ENCODE measurements at places on chromosomes 5 and 9.

GRCh38 chr5:83145241-83145640 lies 67.9 kb downstream of the XRCC4 start:
- no peak for DNase-seq

- no peak for DNase-seq
Observed at GRCh38 chr5:164336906-164337305, 831.5 kb downstream of the MAT2B start.

- no peak for DNase-seq
Observed at GRCh38 chr9:96644137-96644536, 11.0 kb downstream of the PRXL2C start.

- no peak for DNase-seq
Observed at GRCh38 chr9:81118416-81118815, 570.9 kb downstream of the TLE1 start.

GRCh38 chr9:3517377-3518048 lies 8.3 kb downstream of the RFX3 start:
- no peak for DNase-seq

DNA sequence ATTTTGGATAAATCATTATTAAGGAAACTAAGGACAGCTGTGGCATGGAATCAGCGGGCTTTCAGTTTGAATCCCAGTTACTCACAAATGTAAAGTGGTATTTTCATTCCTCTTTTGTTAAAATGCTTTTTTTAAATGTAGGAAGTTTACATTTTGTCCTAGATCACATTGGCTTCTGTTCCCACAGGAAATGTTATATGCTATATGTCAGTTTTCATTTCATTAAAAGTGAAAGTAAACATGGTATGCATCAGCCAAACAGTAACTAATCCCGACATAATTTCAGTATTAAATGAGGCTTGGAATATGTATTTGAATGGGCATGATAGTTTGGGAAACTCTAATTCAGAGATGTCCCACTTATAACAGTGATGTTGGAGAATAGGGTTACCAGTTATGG lies 18.6 kb upstream of the SMIM15 start:
- DNase-seq: no peak

- no peak for DNase-seq
Observed at GRCh38 chr9:72494051-72494450, 27.4 kb upstream of the TMC1 start.

GRCh38 chr9:121655231-121655755 lies 3.9 kb downstream of the DAB2IP start:
- no peak for DNase-seq

DNA sequence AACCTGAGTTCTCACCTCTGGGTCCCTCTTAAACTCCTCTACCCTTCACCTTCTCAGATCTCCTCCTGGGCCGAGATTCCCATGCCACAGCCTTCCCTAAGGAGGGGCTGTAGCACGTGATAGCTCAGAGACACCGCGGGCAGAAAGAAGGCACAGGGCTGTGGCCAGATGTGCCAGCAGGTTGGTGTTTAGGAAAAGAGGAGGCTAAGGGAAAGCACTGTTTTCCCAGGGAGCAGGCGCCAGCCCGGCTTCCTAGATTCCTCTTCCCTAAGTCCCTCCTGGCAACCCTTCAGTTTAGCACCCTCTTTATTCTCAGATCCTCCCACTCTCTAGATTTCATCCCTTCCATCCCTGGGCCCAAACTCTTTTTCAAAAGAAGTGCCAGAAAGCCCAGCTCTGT lies 59.4 kb upstream of the CCNG1 start:
- no peak for DNase-seq

GRCh38 chr9:847505-847904 lies 6.0 kb downstream of the DMRT1 start:
- no peak for DNase-seq

DNA sequence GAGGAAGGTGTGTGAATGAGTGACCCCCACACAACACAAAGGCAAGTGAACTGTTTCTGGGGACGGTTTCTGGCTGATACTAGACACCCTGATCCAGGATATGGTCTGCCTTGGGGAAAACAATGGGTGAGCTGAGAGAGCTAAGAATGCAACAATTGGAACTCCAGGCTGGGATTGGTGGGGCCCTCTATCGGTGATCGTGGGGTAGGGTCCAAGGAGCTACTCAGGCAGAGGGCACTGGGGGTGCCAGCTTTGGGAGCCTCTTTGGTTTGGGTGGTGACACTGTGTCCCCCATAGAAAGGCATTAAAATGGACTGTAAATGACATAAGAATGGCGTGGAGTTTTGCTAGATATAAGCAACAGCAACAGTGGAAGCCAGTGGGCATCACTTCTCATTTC lies 439.1 kb downstream of the DMAC1 start:
- DNase-seq: no peak

GRCh38 chr5:65481635-65482295 lies at the start of gene ADAMTS6:
ADAMTS6 (minus strand) TSS chr5:65481920; CDS start chr5:65473673, 8,247 bp downstream.
- DNase-seq: peak; percentile 71

- DNase-seq: no peak
Observed at GRCh38 chr9:21995666-21996398, 1.2 kb downstream of the CDKN2B-AS1 start.

DNA sequence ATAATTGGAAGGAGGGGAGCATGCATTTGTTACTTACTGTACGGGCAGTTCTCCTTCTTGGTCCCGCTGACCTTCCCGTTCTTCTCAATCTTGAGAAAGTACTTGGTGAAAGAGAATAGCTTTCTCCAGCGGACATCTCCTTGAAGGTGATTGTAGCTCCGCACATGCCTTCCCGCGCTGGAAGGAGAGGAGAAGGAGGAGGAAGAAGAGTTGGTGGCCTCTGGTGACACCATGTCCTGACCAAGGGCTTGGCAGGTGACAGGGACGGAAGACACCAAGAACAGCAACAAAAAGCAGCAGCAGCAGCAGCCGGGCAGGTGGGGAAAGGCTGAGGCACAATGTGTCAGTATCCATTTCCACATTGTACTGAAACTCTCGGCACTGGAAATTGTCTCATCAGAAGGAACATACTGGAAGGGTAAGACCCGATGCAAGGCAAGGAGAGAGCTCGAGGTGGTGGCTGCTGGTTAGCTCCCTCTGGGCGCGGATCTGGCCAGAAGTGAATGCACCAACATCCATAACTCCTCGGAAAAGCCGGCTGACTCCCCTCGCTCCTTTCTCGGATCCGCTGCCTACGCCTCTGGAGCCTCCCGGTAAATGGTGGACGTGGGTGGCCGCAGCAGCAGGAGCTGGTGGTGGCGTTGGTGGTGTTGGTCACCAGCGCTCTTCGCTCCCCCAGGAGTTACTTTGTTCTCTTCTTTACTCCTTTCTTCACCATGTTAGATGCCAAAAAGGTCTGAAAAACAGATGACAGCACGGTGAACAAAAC lies 715 bp downstream of the FGF10 start:
- no peak for DNase-seq

GRCh38 chr9:19020886-19021455 lies 12.0 kb downstream of the SAXO1 start:
- no peak for DNase-seq

DNA sequence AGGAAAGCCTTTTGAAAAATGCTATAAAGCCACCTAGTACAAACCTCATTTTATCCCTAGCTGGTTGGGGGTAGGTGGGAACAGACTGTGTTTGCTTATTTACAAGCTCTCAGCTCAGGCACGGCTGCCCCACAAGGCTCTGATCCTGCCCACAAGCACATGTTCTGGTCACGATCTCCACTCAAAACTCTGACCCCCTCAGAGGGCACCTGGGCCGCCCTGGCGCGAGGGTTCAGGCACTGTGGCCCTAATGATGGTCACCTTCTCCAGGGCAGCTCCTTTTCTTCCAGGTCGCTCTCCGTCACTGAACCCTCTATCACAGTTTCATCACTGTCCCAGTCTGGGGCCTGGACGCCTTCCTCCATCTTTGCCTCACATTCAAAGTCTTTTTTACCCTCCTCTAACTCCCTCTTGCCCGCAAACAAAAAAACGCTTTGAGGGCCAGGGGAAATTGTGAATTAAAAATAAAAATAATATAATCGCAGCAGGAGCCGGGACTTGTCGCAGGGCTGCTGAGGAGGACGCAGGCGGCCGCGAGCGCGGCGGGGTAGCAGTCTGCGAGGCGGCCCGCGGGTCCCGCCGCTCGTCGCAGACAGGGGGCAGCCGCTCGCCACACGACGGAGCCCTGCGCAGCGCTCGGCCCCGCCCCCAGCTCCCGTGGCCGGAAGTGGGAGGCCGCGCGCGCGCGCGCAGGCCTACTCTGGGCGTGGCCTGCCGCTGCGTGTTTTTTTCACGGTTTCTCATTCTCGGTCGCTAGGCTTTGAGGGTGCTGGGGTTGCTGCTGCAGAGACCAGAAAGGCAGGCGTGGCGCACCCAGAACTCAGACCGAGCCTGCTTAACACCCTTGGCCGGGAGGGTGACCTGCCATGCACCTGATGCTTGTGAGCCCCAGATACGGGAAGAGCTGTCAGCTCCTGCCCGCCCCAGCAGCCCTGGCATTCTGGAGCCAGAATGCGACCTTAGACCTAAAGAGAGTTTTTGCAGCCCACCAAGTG lies at the start of gene ANKRD31:
Gene ANKRD31 (minus strand): TSS at position 557 of the 995 bp plus-strand sequence. CDS start 192 bp downstream, at position 365.
- DNase-seq: peak; percentile 91

DNA sequence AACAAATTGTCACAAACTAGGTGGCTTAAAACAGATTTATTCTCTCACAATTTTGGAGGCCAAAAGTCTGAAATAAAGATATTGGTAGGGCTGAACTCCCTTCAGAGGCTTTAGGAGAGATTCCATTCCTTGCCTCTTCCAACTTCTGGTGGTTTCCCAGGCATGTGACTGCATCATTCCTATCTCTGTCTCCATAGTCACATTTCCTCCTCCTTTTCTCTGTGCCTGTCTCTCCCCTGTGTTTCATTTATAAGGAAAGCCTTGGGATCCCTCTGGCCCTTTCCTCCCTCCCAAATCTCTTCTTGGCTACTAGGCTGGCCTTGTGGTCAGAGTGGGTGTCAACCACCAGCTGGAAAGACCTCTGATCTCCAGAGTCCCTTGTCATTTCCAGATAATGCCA lies 78.2 kb downstream of the SNX18 start:
- no peak for DNase-seq

- no peak for DNase-seq
Observed at GRCh38 chr5:127950707-127951391, 132.7 kb upstream of the SLC12A2 start.

GRCh38 chr5:123174916-123175481 lies 86.0 kb downstream of the PRDM6 start:
- DNase-seq: no peak

- no peak for DNase-seq
Observed at GRCh38 chr5:15598294-15598902, 98.4 kb downstream of the FBXL7 start.

- DNase-seq: no peak
Observed at GRCh38 chr9:92706218-92706940, 36.4 kb upstream of the IPPK start.

DNA sequence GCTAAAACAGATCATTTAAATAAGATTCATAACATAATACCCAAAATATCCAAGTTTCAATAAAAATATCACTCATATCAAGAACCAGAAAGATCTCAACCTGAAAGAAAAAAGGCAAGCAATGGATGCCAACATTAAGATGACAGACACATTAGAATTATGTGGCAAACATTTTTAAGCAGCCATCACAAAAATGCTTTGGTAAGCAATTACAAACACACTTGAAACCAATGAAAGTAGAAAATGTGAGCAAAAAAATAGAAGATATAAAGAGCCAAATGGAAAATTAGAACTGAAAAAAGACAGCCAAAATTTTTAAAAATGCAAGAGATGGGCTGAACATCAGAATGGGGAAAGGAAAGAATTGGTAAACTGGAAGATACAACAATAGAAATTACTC lies 96.9 kb downstream of the PRELID2 start:
- DNase-seq: no peak

- no peak for DNase-seq
Observed at GRCh38 chr5:60455589-60455988, 244.4 kb downstream of the DEPDC1B start.

DNA sequence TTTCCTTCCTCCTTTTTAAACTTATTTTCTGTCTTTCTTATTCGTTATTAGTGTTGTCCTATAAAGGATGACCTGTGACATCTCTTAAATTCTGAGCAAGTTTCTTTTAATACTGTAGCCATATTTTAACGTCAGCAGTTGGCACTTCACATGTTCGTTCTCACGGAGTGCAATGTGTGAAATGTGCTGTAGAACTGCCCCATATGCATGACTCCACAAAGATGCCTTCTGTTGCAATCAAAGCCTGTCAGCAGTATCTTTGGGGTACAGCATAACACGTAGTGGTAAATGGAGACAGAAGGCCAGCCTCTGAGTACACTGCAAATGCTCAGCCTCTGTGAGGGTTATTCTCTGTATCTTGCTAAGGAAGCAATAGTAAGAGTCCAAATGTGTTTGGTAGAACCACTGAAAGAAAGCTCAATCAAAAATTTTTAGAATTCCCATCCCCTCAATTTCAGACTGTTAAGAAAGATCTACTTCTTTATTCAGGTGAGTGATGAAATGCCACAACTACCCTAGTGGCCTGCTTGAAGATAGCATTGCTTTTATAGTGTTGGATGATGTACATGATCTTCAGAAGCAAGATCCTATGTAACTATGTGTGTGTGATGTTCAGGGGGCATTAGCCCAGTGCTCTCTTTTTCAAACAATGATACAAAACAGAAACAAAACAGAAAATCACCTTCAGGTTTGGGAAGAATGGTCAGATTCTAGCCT lies 277.7 kb downstream of the TMEM167A start:
- no peak for DNase-seq

DNA sequence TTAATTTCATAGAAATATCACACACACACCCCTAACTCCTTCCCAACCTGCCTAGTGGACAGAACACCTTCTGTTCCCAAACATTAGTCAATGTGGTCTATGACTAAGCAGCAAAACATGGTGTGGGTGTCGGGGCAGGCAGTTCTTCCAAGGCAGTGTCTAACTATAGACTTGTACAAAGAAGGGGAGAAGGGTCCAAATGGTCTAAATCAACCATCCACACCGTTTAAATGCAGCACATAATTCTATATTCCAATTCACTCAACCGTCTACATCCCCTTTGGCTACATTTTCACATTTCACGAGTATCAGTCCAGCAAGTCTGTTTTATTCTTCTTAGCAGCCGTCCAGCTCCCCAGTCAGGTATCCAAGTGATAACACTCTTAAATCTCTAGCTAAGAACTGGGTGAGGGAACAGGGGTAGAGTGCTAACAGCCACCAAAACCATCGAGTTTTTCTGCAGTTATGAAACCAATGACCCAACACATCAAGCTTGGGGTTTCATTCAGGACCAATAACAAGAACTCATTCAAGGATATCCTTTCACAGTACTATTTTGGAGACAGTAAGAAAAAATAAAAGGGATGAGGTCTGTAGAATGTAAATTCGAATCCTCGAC lies 3.3 kb downstream of the ZNF608 start:
- no peak for DNase-seq

Measured in activated CD4-positive, CD25-positive, alpha-beta regulatory T cell treated with anti-CD3 and anti-CD28 coated beads, Interleukin-2, amount 50 U/mL, for 72 hours (primary cell).